MG63 (cell line): ENCODE measurements at places on chromosomes 12 and 14. TPM values are rescaled to one million over a fixed set of nuclear protein-coding genes. Genes with fewer than 3 reads are reported as not detected.

GRCh38 chr14:58813745-58814144, 176.0 kb downstream of the DACT1 start:
- DNase-seq, result no peak

GRCh38 chr14:73591690-73592449, at the start of gene ACOT4:
Gene ACOT4, plus strand, starts transcription at chr14:73591873. Its CDS starts 87 bp downstream, at chr14:73591960.
- DNase-seq, result peak; percentile 15

Gene LRRC23
- 2.7 and 49.9 TPM in 2 replicates for total RNA-seq

Gene ALDH1L2
- 10.5 and 11.2 TPM in 2 replicates for total RNA-seq

Gene ZFHX2
- not detected in 2 replicates for total RNA-seq

DNA sequence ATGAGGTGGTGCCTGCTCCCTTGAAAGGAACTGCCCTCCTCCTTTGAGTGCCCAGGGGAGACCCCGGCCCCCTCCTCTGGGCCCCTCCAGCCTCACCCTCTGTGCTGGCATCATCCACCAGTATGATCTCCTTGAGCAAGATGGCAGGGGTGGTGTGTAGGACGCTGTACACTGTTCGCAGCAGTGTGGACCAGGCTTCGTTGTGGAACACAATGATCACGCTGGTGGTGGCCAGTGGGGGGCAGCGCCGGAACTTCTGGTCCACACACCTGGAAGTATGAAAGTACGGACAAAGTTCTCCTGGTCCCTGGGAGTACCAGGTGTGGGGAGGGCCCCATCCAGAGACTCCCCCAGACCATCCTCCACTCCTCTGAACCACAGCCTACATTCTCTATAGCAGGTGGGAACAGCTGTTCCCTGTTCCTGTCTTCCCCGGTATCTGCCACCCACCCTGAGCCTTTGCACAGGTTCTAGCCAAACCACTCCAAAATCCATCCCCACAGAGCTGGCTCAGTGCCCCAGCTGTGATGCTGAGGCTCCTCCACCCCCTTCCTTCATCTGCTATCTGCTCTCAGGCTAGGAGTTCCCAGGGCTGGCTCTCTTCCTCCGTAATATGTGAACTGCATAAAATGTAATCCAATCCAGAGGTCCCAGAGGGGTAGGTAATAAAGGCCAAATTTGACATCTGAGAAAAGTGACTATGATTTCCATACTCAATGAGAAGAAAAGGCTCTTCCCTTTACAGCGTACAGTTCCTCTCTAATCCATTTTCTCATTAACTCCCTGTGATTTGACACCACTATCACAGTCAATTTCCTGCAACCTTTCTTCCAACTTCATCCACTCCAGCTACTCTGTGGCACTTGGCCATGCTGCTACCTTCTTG, 13.9 kb downstream of the GALNT6 start:
- no peak for DNase-seq

Gene ACVR1B
- 0.57 and 1.9 TPM in 2 replicates for total RNA-seq

Gene IL23A
- not detected in 2 replicates for total RNA-seq

Gene KIF26A
- 0.92 and 1.1 TPM in 2 replicates for total RNA-seq

- peak; percentile 4 for DNase-seq
Observed at GRCh38 chr12:40253936-40254335, 29.1 kb downstream of the LRRK2 start.

Gene PKP2
- total RNA-seq, result 7.4 and 10.6 TPM in 2 replicates

DNA sequence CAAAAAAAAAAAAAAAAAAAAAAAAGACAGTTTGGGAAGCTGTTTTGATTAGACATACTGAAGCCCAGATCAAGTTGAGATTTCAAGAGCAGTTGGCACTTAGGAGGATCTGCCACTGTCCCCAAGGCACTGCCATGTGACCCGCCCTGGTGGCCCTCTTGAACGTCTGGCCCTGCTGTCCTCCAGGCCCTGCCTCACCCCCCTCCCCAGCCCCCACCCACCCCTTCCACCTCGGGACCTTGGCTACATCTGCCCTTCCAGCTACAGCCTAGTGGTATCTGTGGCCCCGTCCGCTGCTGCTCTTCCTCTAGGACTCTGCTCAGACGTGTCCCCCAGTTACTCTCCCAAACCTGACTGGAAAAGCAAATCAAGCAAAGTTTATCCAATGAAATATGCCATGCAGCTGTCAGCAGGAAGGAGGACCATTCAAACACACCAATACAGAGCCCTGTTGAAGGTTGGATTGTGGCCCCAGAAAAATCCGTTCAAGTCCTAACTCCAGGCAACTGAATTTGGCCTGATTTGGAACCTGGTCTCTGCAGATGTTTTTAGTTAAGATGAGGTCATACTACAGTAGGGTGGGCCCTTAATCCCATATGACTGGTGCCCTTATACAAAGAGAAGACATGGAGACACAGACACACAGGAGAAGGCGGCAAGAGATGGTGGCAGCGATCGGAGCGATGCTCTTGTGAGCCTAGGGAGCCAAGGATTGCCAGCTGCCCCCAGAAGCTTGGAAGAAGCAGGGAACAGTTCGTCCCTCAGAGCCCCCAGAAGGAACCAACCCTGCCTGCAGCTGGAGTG, 17.7 kb downstream of the SLC25A29 start:
- no peak for DNase-seq

Gene MYF5
- total RNA-seq, result not detected in 2 replicates

DNA sequence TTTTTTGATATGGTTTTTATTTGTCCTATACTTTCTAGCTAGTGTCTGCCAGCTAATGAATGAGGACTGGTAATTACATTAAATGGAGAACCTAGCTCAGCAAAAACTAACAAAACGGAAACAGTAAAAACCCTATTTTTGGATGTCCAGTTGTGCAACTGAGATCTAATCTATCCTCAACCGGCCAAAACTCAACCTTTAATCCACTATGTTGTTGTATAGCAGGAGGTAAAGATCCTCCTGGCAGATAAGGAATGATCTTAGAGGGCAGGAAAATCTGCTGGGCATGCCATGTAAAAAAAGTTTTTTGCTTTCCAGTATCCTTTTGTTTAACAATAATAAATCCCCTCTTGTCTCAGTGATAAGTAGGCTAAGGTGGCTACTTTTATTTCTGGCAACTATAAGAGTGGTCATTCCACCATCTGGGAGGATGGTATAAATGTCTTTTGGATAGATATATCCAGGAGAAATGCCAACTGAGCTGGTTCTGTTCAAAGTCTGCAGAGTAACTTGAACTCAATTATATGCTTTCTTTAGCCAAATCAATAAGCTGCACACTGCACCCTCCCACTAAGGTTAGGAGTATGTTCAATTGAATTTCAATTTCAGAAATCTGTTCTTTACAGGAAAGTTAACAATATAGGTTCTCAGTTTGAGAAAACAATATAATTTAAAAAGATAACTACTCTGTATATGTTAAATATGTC, 40.1 kb downstream of the WASHC3 start:
- no peak for DNase-seq
